ENCODE measurements at places on chromosomes 11 and 22.

- DNase-seq, result no peak
Measured at GRCh38 chr22:46545086-46545792, 7.8 kb upstream of the CELSR1 start.

- DNase-seq, result no peak
Measured at GRCh38 chr22:20786536-20786979, 12.6 kb downstream of the SERPIND1 start.

- no peak for DNase-seq
Measured at GRCh38 chr11:111734101-111734953, 31.9 kb downstream of the PPP2R1B start.

DNA sequence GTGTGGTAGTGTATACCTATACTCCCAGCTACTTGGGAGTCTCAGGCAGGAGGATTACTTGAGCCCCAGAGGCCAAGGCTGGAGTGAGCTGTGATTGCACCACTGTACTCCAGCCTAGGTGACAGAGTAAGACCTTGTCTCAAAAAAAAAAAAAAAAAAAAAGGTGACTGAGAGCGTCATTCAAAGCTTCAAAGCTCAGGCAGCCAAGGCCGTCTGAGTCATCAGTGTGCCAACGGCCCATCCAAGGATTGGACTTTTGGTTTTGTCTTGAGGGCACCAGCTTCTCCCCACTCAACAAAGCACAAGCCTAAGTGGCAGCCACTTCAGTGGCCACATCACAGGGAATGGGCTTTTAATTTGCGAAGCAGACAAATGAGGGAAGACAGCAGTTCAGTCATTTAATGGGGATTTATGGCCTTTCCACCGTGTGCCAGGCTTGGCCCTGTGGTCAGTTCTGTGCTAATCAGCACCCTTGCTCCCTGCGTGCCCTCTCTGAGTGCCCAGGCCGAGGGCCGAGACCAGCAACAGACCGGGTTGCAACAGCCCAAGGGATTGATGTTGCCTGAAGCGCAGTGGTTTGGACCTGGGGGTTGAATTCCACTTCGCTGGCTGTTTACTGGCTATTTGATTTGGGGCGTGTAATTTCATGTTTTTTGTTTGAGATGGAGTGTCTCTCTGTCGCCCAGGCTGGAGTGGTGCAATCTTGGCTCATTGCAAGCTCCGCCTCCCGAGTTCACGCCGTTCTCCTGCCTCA, 30.2 kb upstream of the CRYBB3 start:
- no peak for DNase-seq

DNA sequence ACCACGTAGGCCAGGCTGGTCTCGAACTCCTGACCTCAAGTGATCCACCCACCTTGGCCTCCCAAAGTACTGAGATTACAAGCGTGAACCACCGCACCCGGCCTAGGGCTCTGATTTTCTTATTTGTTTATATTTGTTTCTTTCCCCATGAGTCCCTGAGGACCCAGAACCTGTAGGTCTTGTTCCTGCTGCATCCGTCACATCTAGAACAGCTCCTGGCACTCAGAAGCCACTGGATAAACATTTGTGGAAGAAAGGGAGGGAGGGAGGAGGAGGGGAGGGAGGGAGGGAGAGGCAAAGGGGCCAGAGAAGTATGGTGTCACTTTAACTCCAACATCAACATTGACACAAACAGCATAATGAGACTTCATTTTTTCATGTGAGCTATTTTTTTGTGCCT, 67.7 kb downstream of the CELSR1 start:
- DNase-seq, result no peak

DNA sequence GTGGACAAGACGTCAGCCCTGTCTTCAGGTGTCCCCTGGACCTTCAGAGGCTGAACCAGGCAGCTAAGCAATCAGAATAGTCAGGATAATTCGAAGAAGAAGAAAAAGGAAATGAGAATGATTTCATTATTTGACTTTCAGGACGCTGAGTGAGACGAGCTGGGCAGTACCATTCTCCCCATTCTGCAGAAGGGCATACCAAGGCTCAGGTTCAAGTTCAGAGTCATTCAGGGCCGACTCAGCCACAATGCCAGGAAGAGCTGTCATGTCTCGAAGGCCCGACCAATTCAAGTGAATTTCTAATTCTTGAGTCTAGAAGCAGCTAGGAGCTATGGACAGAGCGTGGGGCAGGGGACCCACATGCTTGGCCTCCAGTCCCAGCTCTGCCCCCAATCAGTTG, 33.8 kb upstream of the CD82 start:
- no peak for DNase-seq

All from CD4-positive, alpha-beta T cell treated with Interleukin-15 for 4 hours (primary cell).